ENCODE measurements at places on chromosomes 5 and 9.

- DNase-seq: no peak
Observed at GRCh38 chr9:107373809-107374208, 90.7 kb downstream of the RAD23B start.

DNA sequence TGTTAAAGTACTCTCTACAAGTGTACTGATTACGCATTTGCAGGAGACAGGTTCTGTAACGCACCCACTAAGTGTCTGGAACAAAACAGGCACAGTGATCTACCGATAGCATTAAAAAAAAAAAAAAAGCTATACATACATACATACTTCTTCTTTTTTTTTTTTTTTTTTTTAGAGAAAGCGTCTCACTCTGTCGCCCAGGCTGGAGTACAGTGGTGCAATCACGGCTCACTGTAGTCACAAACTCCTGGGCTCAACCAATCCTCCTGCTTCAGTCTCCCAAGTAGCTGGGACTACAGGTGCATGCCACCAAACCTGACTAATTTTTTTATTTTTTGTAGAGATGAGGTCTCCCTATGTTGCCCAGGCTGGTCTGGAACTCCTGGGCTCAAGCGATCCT, 7.6 kb downstream of the KIF24 start:
- DNase-seq: no peak

DNA sequence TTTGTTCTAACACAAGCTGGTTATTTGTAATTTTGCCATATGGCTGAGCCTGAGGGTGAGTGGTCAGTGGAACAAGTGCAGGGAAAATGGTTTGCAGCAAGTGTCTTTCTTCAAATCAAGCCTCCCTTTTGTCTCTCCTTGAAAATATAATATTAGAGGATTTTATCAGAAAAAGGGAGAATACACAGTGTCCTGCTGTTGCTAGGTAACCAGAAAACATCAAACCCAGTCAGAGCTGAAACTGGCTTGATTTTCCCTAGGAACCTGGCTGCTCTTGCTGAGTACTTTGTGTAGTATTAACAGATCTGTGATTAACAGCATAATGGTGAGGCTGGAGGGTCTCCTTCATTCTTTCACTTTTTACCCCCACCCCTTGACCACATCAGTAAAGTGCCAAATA, 314.0 kb downstream of the ARHGEF28 start:
- DNase-seq: no peak

DNA sequence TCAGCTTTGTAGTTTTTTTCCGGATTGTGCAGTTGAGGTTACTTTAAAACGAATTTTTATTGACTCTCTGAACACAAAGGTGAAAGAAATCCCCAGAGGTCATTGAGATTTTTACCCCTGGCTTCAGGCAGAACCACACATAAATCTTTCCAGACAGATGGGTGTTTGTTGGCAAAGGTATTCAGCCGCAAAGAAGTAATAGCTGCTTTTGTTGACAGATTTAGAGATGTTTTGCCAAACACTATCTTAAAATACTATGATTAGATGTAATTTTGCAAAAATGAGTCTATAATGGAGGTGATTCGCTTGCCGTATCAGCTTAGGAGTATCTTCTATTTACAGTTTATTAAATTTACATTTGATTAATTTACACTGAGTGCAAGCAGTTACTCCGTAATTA, 418.3 kb upstream of the CLINT1 start:
- no peak for DNase-seq

GRCh38 chr9:128396970-128397613, 23.6 kb upstream of the CERCAM start:
- DNase-seq: no peak
